ENCODE measurements at places on chromosomes 7 and 10.

GRCh38 chr10:31604096-31604495, 285.1 kb downstream of the ZEB1 start:
- no peak for DNase-seq

DNA sequence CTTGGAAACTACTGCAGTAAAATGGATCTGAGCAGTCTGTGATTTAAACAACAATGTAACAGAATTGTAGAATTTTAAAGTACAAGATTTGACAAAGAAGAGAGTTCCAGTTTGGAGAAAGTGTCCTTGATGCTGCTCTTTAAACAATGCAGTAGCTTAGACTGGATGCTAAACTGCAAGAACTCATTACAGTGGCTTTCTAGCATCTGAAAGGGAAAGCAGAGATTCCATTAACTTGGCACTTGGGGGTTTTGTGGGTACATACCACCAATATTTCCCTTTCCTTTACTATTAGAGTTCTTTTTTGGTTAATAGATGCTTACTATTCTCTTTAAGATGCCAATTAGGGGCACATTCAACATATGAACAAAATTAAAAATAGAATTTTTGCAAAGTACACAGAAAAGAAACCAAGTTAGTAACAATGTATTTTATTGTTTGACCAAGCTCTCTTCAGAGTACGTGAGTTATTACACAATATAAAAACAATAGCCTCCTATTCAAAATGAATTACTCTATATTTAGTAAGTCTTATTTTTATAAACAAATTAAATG, 11.9 kb downstream of the PSTK start:
- DNase-seq, result no peak

- no peak for DNase-seq
These were observed 183.8 kb downstream of the CAMK1D start for GRCh38 chr10:12533151-12533550.

DNA sequence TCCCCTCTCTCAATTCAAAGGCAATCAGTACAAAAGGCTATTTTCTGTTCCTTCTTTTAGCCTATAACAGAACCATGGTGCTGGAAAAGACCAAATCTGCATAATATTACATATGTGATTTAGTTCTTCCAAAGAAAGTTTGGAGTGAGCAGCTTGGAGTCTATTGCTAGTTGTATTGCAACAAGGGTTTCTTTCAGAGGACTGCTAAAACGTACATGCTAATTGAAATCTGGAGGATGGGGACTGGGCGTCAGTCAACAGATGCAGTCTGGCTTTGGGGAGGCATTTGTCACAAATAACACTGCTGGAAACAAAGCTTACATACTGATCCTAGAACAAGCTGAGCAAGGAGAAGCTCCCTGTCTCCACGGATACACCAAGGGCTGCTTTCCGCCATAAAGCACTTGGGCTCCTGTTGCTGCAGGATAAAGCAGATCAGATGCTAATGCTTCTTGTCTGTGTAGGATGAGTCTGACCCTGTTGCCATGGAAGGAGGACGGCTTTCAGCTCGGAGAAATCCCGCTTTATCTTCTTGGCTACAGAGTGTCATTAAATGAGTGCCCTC, 883.5 kb downstream of the SORCS1 start:
- DNase-seq, result no peak

- no peak for DNase-seq
These were observed 36.5 kb downstream of the CAMK2B start for GRCh38 chr7:44288811-44289340.

- no peak for DNase-seq
These were observed 54.7 kb downstream of the SCD start for GRCh38 chr10:100401631-100402328.

- no peak for DNase-seq
These were observed 13.3 kb downstream of the IFIT5 start for GRCh38 chr10:89427629-89428028.

DNA sequence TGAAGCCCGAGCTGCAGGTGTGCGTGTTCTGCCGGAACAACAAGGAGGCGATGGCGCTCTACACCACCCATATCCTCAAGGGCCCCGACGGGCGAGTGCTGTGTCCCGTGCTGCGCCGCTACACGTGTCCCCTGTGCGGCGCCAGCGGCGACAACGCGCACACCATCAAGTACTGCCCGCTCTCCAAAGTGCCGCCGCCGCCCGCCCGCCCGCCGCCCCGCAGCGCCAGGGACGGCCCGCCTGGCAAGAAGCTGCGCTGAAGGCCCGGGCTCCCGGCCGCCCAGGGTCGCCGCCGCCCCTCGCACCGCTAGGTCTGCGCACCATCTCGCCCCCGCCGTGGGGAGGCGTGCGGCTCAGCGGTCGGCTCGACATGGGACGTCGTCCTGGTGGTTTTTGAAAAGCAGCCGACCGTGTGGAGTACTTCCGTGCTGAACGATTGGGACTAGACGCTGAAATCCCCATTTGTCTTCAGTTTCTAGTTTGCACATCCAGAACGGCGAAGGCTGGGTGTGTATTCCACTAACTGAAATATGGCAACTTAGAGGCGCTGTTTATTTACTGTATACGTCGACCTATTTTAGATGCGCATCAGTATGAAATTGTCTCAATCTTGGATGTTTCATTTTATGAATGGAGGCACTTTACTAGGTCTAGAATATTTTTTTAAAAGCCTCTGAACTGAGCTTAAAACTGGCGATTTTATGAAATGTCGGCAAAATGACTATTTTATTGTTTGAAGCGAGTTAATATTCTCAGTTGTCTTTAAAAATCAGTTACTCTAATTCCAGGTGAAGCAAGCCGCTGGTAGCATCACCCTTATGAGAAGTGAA, 1.1 kb downstream of the NANOS1 start:
- peak; percentile 44 for DNase-seq

DNA sequence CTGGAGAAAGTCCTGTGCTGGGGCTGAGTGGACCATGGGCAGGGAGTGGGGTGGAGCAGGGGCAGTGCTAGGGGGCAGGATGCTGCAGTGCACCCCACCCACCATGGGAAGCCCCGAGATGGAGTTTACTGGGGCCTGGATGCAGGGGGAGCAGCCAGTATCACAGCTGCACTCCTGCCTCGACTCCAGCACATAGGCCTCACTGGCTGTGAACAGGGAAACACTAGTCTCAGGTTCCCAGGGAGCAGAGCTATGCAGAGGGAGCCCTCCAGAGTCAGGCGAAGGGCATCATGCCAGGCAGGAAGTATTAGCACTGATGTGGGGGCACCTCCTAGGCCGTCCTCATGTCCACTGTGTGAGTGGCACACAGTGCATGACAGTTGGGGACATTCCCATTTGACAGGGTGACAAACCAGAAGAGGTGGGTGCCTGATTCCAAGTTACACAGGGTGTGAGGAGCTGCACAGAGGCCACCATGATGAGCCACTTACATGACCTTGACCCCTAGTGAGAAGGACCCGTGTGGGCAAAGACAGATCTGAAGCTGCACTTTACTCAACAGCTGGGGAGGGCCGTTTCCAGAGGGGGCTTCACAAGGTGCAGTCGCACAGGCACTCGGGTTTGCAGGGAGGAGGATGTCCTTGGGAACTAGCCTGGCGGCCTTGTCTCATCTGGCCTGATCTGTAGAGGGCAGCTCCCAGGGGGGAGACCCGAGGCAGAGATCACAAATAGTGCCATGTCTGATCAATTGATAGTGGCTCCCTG, 69.9 kb upstream of the LRRC4 start:
- DNase-seq, result no peak

DNA sequence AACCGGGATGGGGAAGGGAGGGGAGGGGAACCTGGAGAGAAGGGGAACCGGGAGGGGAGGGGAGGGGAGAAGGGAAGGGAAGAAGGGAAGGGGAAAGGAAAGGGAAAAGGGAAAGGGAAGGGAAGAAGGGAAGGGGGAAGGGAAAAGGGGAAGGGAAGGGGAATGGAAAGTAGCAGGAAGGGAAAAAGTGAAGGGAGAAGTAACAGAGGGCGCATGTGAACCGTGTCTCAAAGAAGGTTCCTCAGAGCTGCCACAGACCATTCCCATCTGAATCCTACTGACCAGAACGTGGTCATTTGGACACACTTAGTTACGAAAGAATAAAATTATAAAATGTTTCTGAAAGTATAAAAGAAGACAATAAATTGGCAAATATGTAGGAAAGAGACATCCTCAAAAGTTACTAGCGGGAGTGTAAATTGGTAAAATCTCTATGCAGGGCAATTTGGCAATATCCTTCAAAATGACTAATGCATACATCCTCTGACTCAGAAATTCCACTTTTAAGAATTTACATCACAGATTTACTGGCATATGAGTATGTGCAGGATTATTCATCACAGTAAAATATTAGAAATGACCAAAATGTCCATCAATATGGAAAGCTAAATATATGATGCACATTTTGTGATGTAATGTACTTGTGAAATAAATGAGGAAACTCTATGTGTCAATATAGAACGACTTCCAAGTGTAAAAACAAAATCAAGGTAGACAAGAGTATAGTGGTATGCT, 12.9 kb downstream of the C10orf67 start:
- no peak for DNase-seq

- peak; percentile 71 for DNase-seq
These were observed 27.2 kb downstream of the CCM2 start for GRCh38 chr7:45026984-45027773.

GRCh38 chr10:71945819-71946474, 18.2 kb upstream of the CHST3 start:
- DNase-seq, result peak; percentile 7

DNA sequence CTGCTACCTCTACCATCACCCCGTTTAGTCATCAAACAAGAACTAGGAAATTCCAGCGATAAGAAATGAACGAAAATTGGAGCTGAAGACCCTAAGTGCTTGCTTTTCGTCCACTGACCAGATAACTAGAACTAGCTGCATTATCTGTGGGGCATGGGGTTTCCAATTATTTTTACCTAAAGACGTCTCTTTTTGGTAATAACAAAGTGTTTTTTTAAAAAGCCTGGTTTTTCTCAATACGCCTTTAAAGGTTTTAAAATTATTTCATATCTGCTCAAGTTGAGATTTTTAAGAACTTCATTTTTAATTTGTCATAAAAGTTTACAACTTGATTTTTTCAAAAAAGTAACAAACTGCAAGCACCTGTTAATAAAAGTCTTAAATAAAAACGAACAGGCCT, 104.2 kb downstream of the GALNT11 start:
- no peak for DNase-seq

GRCh38 chr10:100364735-100365391, 17.8 kb downstream of the SCD start:
- no peak for DNase-seq

- DNase-seq, result no peak
These were observed 21.8 kb downstream of the ITPRIP start for GRCh38 chr10:104316321-104317099.

DNA sequence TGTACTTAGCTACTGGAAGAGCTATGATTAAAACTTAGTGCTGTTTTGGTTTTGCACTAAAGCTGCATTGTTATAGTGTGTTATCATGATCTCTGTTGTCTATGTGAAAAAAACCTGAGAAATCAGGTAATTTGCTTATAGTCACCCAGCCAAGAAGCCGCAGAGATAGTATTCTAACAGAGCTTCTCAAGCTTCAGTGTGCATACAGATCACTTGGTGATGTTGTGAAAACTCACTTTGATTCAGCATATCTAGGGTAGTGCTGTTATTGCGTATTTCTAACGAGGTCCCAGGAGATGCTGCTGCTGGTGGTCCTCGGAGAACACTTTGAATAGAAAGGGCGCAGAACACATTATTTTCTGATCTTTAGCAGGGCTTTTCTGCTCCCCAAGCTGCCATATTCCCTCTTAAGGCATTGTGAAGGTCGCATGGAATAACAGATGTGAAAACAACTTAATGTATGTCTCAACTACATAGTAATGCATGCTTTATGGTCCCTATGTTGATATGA, 68.4 kb upstream of the PDCD4 start:
- no peak for DNase-seq

GRCh38 chr7:20030915-20031362, 186.2 kb downstream of the MACC1 start:
- DNase-seq, result no peak

DNA sequence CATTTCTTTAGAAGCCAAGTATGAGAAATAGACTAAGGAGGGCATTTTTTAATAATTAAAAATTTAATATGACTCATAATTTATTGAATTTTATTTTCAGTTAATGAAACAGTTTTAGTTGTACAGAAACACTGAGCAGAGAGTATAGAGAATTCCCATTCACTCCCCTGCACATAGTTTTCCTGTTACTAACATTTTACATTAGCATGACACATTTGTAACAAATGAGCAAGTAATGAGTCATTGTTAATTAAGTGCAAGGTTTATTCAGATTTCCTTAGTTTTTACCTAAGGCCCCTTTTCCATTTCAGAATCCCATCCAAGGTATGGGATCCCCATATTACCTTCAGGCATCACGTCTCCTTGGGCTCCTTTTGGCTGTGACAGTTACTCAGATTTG, 271.5 kb upstream of the FZD8 start:
- DNase-seq, result no peak

DNA sequence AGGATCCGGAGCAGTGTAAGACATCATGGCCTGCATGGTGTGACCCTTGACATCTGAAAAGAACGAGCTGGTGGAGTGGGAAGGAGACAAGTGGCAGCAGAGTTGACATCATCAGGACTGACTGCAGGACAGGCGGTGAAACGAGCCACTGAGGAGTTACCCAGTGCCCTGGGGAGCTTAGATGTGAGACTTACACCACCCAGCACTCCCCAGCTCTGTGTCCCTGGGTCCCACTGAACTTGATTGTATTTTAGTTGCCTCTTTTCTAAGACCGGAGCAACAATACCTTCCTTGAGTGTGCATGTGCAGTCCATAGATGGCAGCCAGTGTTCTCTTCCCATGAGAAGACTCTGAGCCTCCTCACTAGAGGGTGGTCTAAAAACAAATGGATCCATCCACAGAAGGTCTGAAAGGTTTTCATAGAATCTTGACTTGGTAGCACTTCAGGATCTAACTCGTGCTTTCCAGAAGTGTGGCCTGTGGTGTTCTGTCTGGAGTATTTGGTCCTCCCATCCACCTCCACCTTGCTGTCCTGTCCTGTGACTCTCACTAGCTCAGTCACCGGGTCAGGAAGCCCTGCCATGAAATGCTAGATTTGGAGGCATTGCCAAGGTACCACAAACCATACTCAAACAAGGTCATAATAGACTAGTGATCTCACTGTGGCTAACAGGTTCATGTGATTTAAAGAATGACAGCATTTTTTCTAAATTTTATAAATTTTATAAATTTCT, 59.0 kb downstream of the IKZF1 start:
- DNase-seq, result peak; percentile 70

DNA sequence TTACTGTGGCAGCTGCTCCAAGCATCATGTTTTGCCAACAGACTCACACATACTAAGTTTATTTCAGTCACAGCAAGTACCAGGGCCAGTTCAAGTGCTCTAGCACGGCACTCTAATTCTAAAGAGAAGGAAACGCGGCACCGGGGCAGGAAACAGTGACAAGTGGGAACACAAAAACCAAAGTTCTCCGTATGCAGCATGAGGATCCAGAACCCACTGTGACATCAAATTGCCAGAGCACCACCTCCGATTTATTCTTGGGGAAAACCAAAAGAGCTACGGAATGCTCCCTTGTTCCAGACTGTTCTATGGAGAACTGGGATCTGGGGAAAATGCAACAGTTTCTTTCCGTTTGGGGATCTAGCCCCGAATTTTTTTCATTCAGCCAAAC, 448 bp upstream of the PTER start:
- no peak for DNase-seq

- DNase-seq, result no peak
These were observed 36.8 kb downstream of the CCDC6 start for GRCh38 chr10:59869594-59869940.

- DNase-seq, result no peak
These were observed 145.6 kb downstream of the ADAM12 start for GRCh38 chr10:126242397-126243260.

- no peak for DNase-seq
These were observed 274.0 kb downstream of the CSTF2T start for GRCh38 chr10:51425431-51425830.

GRCh38 chr10:123796736-123797135, 94.9 kb downstream of the CPXM2 start:
- DNase-seq, result no peak

Data from CD4-positive, alpha-beta T cell treated with Interleukin-4 for 1 hour (primary cell).